Stimulated activated CD4-positive, alpha-beta T cell treated with anti-CD3 and anti-CD28 coated beads, Interleukin-12 subunit alpha, Interleukin-12 subunit beta, amount 100 ng/mL, for 4 hours (primary cell): ENCODE measurements at places on chromosomes 3 and 15.

DNA sequence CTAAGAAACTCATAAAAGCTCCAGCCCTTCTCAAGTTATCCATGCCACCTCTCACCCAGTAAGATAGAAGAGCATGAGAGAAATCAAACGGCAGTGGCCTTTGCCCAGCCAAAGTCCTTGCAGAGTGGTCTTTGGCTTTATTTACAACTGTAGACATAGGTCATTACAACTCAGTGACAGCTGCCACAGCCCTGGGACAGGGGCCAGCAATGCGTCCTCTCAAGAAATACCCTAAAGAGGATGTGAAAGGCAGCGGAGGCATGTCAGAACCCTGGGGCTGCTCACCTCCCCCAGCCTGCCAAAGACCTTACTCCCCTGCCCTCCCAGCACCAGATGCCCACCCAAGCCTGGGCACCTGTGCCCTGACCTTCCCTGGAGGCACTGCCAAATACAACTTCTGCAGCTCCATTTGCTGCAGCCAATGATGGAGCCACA lies 6.3 kb downstream of the ACAA1 start:
- no peak for DNase-seq

GRCh38 chr3:140753865-140754754 lies 76.2 kb downstream of the TRIM42 start:
- DNase-seq: no peak

DNA sequence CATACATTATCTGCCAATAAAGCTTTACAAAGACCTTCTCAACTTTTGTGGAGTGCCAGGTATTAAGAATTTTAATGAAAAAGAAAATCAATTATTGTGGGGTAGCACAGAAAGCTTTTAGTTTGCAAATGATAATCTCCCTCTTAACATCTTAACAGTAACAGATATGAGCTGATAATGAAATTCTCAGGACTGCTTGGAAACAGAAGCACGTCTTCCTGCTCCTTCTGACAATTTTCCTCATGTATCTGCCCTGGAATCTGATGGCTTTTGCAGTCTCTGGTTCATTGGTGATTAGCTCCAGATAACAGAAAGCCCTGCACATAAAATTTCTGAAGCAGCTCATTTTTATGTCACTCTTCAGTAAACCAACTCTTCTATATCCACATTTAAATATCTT lies 432.4 kb upstream of the PDZRN3 start:
- no peak for DNase-seq

DNA sequence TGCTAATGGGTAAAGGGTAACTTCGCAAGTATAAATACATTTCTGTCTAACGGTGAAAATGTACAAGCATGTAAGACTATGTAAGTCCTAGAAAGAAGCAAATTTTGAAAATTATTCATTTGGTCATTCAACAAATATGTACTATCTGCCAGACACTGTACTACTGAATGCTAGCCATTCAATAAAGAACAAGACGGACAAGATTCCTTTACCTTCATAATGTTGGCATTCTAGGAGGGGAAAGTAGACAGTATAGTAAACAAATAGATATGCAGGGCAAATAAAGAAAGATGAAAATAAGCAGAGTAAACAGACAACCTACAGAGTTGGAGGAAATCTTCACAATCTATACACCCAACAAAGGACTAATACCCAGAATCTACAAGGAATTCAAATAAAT lies 32.7 kb downstream of the C3orf70 start:
- DNase-seq: no peak

DNA sequence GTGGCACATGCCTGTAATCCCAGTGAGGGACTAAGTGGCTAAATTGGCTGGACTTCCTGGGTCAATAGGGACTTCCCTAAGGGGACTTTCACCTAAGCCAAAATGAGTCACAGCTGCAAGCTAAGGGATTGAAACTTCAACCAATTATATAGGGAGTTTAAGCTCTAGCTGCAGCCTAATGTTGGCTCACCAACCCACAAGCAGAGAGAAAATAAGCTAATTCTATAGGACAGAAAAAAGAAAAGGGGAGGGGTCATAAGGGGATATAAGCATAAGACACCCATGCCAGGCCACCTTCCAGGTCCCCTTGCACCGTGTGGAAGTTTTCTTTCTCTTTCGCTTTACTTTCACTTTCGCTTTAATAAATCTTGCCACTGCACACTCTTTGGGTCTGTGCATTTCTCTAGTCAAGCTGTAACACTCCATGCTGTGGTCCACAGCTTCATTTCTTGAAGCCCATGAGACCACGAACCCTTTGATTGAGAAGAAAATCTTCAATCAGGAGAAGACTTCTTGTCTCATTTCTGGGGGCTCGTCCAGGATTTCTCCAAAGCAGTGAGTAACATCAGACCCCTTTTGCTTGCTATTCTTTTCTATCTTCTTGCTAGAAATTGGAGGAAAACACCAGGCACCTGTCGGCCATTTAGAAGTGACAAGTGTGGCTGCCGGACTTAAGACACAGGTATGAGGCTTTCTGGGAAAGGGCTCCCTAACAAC lies 192.3 kb downstream of the IGSF11 start:
- DNase-seq: no peak

DNA sequence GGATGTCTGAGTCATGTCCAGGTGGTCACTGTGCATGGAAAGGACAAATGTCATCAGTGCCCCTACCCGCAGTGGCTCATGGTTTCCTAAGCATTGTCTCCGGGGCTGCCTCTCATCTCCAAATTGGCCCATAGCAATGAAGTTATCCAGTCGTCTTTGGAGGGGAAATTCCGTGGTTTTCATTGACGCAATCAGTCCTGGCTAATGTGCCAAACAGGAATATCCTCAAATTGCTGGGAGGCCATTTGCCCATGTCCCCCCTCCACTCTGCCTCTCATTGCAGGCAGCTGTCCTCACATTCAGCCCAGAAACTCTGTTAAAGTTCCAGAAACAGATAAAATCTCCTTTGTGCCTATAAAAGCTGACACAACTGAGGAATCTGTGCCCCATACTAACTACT lies 81.6 kb downstream of the MCTP2 start:
- DNase-seq: no peak

DNA sequence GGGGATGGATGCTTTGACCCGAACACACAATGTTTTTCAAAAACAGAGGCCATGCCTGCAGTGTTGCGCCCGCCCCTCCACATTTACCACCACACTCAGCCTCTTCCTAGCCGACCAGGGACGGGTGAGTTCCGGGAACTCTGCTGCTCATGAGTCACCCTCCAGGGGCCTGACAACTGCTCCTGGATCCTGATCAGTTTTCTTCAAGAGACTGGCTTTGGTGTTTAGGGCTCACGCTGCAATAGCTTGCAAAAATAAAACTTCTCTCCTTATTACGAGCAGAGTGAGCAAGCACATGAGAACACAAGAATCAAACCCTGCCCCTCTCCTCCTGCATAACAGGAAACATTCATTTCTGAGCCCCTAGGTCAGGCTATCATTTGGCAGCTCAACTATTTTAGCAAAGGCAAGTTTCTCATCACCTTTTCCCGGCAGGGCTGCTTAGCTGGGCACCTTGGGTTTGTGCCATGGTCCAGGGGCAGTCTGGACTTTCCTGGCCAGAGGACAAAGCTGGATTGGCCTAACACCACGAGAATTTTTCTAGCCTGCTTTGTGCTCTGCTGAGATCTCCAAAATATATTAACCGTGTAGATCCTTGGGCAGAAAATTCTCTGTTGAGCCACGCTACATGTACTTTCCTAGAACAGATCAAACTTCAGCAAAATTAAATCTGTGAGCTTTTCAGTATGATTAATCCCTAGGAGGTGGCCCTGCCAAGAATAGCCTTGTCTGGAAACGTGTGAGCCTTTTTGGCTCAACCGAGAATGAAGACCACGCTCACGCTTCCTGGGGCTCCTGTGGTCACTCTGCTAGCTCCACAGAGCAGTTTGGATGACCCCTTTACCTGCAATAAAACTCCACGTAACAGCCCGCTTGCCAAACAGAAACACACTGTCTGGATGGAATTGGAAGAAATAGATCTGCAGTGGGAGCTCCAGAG lies 52.7 kb upstream of the SPATA12 start:
- DNase-seq: no peak

DNA sequence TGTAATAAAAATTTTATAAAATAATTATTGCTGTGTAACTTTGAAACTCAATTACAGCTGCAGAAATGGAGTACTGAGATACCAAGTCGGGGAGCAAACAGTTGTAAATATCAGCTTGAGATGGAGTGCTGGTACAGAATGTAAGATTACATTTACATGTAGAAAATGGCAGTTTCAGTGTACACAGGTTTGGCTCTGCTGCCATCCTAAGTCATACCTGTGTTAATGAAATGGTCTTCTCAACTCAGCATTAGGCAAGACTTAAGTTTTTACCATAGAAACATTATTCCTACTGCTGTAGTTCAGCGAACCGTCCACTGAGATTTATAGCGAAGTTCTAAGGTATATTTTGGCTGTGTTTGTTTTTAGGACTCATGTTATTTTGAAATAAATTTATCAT lies 110.1 kb upstream of the TBL1XR1 start:
- no peak for DNase-seq

DNA sequence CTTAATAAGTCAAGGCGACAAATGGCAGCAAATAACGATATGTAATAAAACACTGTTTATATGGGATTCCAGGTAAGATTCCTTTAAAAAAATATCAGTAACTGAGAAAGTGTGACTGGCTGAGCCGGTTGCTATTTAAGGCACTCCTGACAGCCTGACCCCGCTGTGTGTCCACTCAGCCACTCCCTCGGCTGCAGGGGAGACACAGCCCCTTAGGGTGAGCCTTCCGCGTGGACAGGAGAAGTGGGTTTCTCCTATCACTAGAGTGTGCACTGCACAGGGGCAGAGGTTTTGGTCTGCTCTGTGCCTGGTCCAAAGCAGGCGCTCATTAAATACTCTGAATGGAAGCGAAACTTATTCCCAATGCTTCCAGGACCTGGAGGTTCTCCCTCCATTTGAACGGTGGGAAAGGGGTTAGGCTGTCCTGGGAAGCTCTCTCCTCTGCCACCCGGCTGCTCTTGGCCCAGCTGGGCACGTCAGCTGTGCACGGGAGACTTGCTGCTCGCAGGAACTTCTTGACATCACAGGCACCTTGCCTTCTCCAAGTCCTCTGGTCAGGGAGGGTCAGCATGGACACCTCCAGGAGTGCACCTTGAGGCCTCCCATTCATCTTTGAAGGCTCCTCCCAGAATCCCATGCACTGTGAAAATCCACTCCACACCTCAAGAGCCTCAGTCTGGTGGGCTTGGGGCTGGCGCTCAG lies 43.3 kb upstream of the SLCO2A1 start:
- no peak for DNase-seq

GRCh38 chr3:30832961-30833575 lies 61.4 kb downstream of the GADL1 start:
- DNase-seq: no peak

GRCh38 chr3:52983336-52983807 lies 62.5 kb downstream of the SFMBT1 start:
- DNase-seq: peak; percentile 6

- no peak for DNase-seq
These were observed 61.1 kb downstream of the FNDC3B start for GRCh38 chr3:172100482-172100881.

- DNase-seq: no peak
These were observed 97.9 kb upstream of the CGNL1 start for GRCh38 chr15:57278439-57278838.

DNA sequence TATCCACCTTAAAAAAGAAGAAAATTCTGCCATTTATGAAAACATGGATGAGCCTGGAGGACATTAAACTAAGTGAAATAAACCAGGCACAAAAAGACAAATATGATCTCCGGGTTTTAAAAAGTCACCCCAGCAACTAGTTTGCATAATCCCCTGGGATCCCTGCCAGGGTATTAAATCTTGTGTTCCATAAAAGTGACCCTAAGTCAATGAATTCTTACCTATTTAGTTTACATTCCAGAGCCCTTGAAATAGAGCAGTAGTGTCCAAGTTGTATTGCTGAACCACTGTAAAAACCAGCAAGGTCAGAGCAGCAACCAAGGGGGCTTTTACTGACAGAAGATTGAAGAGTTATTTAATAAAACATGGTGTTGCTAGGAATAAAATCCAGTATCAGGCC lies 716.8 kb upstream of the BCHE start:
- no peak for DNase-seq

- DNase-seq: no peak
These were observed 88.2 kb downstream of the IGSF11 start for GRCh38 chr3:118946449-118946848.

- DNase-seq: no peak
These were observed 344.6 kb upstream of the UBE2E2 start for GRCh38 chr3:22858486-22858885.

GRCh38 chr15:94026458-94027304 lies 204.7 kb upstream of the MCTP2 start:
- no peak for DNase-seq

DNA sequence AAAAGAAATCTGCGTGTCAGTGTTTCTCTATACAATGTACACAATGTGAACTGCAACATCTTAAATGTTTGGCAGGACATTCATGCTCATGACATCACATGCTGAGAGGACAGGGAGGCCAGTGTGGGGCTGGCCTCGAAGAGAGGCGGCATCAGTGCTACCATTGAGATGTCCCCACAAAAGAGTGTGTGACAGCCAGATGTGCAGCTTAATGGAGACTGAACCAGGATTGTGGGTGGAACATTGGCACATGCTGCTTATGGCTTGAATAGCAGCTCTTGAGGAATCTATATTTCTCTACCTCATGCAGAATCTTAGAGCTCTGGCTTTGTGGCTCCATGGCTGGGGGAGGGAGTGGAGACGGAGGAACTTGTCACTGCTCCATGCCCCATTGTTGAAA lies 18.5 kb downstream of the CLDN11 start:
- DNase-seq: no peak

- no peak for DNase-seq
These were observed 95.2 kb upstream of the RBMS3 start for GRCh38 chr3:29185706-29186105.

DNA sequence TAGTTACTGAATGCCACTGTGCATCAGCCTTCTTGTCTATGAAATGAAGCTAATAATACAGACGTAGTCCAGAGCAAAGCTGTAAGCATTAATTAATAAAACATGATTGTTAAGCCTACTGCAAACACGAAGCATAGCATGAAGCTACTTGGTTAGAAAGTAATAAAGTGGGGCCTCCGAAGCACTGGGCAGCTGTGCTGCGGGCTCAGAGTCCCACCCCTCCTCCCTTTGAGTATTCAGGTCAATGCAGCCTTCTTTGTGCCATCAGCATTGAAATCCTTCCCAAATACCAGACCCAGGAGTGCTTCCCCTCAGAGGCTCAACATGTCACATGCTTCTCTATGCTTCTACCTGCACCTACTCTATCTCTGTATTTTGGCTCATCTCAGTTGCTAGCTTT lies 1112.6 kb downstream of the IGSF11 start:
- DNase-seq: no peak

- no peak for DNase-seq
These were observed 16.3 kb upstream of the ERC2 start for GRCh38 chr3:56484525-56485032.

DNA sequence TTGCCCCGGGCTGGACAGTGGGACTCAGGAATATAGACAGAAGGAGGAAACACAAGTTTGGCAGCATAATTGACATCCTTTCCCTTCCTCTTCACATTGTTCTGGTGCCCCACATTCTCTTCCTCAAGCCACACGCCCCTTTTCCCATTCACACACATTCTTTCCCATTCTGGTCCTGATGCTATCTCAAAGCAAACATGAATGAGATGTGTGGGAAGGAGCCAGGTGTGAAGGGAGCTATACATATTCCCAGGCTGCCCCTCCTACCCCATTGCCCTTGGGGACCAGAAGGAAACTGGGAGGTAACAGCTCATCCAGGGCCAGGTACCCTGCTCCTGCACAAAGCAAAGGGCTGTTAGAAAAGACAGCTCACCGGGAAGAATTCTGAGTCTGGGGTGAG lies 23.4 kb upstream of the CLK3 start:
- DNase-seq: no peak

GRCh38 chr3:2826453-2826852 lies 283.7 kb downstream of the IL5RA start:
- no peak for DNase-seq
